Natural killer cell (primary cell): ENCODE measurements at places on chromosomes 3 and 15.

DNA sequence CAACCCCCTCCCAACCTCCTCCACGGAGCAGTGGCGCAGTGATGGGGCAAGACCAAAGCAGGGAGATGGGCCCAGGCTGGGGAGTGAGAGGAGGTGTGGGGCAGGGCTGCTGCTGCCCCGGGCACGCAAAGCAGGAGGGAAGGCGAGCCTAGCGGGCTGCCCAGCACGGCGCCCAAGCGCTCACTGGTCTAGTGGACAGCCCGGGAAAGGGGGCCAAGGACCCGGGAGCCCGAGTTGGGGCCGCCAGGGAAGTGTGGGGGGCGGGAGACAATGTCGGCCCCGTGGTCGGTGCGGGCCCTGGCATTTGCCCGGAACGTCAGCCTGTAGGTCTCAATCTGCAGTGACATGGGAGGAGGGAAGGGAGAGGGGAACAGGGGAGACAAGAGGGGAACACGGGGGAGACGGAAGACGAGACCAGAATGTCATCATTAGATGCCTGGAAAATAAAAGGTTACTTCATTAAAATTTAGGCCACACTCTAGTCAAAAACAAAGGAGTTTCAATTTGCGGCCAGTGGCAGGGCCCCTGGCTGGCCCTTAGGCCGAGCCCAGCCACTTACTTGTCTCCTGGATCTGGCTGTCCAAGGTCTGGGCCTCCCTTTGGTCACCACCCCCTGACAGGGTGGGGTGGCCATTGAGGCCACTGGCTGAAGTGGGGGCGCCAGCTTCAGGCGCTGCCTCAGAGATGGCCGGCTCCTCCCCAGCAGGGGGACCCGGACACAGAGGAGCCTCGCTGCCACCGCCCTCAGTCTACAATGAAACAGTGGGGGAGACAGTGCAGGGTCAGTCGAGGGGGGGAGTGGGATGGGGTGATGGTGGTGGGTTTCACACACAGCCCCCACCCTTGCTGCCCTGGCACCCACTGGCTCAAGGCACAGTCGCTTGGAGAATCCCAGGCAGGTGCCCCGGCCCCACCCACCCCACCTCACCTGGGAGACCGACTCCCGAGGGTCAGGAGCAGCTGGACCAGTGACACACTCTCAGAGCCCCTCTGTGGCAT lies 50.0 kb downstream of the DHX30 start:
- no peak for DNase-seq

DNA sequence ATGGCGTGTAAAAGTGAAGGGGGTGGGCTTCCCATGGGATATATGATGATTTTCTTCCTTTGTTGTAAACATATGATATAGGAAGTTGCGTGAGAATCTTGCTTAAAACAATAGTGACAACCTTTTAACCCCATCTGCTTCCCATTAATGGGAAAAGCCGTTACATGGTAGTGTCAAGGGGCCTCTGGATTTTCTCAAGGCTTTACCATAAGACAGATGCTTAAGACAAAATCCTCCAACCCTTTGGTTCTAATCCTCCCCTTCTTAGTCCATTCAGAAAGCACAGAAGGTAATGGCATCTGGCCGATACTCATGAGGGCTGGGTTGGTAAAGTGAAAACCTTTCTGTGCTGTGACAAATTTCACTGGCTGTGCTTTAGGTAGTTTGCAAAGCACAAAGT lies 25.0 kb downstream of the DPH3 start:
- DNase-seq: no peak

DNA sequence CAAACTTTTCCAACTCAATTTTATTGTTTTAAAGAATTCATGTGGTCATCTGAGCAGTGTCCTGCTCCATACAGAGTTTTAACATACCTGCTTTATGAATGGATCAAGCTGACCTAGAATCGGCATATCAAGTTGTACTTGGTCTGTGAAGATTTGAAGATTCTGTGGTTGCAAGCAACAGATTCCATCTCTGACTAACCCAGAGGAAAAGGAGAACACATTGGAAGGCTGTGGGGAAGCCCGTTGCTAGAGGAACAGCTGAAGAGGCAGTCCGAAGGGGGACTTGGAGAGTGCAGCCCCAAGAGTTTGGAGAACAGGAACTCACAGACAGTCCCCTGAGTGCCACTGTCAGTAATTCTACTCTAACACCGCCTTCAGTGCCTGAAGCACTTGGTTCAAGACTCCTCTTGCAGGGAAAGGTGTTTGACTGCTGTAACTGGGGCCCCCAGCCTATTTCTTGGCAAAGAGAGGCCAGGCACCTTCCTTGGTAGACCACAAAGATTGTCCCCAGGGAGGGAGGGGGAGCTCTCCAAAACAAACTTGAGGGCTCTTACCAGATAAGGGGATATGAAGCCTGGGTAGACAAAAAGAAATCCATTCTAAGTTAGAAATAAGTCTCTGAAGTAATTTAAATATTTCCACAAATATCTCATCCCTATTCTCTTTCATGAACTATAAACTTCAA lies 88.8 kb downstream of the LARS2 start:
- DNase-seq: no peak

DNA sequence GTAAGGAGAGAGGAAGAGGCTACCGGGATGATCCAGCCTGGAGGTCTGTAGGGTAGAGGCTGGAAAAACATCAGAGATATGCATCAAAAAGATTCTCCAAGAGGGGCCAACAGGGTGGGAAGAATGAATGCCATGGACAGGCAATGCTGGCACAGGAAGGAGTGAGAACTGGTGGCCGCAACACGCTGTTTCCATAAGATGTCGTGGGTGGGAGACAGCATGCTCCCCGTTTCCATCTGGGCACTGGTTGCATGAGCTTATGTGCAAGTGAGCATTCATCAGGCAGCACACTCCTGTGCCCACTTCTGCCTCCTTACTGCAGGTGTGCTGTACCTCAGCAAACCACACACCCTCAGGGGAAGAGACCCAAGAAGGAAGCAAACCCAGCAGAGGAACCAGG lies 59.4 kb downstream of the GABRB3 start:
- no peak for DNase-seq

GRCh38 chr3:4837374-4837930 lies 141.8 kb upstream of the BHLHE40 start:
- DNase-seq: no peak

- no peak for DNase-seq
Observed at GRCh38 chr3:156689608-156690007, 15.2 kb downstream of the TIPARP start.

DNA sequence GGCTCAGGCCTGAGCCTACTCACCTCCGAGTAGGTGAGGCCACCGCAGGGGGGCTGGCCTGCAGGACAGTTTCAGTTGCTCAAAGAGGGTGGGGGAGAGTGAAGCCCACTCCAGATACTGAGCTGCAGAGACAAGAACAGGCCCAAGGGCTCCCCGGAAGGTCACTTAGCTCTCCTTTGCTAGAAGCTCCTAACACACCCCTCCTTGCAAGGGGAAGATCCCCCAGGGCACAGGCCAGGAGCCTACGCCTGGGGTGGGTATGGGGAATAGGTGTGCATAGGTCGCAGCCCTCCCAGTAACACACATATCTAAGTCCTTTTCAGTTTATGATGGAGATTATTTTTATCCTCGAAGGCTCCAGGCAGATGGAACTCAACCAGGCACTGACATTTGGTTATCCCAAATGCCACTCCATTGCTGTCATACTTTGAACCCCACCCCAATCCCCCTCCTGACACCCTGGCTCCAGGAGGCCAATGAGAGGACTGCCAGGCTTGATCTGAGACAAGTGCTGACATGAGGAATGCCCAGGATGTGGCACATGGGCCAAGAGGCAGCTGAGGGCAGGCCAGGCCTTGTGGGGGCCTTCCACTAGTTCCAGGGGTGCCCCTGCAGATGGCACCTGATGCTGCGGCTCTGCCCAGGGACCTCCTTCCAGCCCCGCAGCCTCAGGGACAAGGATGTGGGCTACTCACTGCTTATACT lies 1.1 kb upstream of the MUSTN1 start:
- DNase-seq: no peak

DNA sequence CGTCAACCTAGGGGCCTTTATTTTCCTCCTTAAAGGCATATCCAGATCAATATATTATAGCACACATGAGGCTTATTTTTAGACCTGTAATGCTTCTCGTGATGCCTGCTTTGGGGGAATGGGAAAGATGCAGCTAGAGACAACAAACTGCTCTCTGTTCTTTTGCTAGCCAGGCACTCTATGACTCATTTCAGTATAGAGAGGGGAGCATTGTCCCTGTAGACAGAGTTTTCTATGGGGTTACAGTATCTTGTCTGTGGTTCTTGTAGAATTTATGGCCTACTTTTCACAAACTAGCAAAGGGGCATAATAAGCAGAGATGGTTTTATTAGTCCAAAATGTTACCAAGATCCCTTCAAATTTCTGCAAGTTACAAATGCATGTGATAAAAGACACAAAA lies 305.6 kb downstream of the LSAMP start:
- DNase-seq: no peak

DNA sequence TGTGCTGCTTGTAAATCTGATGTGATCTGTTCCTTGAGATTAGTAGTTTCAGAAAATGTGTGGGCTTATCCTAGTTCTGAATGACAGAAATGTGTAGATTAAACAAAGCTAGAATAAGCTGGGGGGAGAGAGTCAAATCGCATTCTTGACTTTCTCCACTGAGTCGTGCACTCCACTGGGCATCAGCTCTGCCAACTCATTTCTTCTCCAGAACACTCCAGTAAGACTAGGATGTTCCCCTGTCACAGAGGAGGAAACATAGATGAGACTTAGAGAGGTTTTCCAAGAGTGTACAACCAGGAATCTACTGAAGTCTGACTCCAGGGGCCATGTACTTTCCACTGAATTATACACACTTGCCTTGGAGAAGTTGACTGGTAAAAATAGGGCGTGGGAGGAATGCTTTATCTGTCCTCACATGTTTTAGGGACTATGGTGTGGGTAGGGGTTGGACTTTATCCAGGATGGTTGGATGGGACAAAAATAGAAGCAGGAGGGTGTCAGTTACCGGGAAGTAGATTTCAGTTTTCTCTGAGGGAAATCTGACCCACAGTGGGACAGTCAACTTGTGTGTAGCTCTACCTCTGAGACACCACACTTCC lies 298.2 kb downstream of the UBE2E2 start:
- no peak for DNase-seq

DNA sequence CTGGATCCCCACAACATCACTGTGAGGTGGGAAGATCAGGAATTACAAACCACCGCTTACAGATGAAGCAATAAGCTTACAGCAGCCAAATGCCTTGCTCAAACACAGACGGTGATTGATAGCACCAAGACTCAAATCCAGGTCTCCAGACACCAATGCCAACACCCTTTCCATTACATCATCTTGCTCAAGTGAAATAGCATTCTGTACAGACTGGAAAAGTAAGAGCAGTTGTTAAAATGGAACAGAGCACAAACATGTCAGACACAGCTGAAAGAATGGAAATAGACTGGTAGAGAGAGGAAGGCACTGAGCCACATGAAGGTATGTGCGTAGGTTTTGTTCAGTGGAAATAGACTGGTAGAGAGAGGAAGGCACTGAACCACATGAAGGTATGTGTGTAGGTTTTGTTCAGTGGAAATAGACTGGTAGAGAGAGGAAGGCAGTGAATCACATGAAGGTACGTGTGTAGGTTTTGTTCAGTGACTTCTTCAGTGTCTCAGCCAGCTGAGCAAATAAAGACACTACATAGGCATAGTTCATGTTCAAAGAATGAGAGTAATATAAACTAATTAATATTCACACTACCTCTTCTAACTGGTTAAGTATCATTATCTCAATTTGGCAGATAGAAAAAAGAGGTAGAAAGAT lies 15.6 kb downstream of the CLDN1 start:
- peak; percentile 64 for DNase-seq
